ENCODE measurements at places on chromosomes 1 and 21. TPM values are rescaled to one million over a fixed set of nuclear protein-coding genes. Genes with fewer than 3 reads are reported as not detected.

Gene OR2L8
- polyA plus RNA-seq = not detected

Gene ATP5PO
- polyA plus RNA-seq = 152 TPM

Gene IL22RA1
- polyA plus RNA-seq = 0.44 TPM

Gene TRIM17
- polyA plus RNA-seq = 1.1 TPM

Gene ATPAF1
- polyA plus RNA-seq = 55.9 TPM

Gene CAMSAP2
- 2.2 TPM for polyA plus RNA-seq

Gene SPATA1
- polyA plus RNA-seq = not detected

- no peak overlapping the region for H3K4me3 ChIP-seq
- no peak overlapping the region for H3K27ac ChIP-seq
- no peaks in the 10 kb centered on the region for H3K27me3 ChIP-seq
These were observed 59.4 kb upstream of the GNG4 start for GRCh38 chr1:235709018-235709417.

GRCh38 chr1:183675381-183675780, 22.3 kb upstream of the APOBEC4 start:
- no peaks in the 10 kb centered on the region for H3K27me3 ChIP-seq
- H3K4me3 ChIP-seq = no peak overlapping the region
- H3K4me1 ChIP-seq = no peaks in the 10 kb centered on the region
- DNase-seq = no peak

GRCh38 chr1:71695821-71696220, 586.5 kb downstream of the NEGR1 start:
- H3K36me3 ChIP-seq = no peaks in the 10 kb centered on the region
- no peak overlapping the region for H3K27ac ChIP-seq
- H3K27me3 ChIP-seq = no peaks in the 10 kb centered on the region
- H3K4me3 ChIP-seq = no peak overlapping the region
- DNase-seq = no peak

DNA sequence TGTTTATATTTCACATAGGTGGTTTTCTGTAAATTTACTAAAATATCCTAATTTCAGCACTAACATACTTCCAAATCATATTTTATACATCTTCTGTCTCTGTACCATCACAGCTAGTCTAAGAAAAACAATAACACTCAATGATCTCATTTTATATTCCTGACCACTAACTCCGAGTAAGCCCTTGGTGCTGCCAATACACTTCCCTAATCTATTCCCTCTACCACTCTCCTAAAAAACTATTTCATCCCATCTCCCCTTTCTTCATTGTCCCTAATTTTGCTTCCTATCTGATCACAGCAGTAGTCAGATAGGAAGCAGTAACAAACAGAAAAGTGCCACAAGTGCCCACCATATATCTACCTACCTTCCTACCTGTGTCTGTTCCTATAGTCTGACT, 36.2 kb downstream of the ASH1L start:
- no peaks in the 10 kb centered on the region for H3K36me3 ChIP-seq
- no peak overlapping the region for H3K4me3 ChIP-seq
- H3K27me3 ChIP-seq = no peaks in the 10 kb centered on the region

DNA sequence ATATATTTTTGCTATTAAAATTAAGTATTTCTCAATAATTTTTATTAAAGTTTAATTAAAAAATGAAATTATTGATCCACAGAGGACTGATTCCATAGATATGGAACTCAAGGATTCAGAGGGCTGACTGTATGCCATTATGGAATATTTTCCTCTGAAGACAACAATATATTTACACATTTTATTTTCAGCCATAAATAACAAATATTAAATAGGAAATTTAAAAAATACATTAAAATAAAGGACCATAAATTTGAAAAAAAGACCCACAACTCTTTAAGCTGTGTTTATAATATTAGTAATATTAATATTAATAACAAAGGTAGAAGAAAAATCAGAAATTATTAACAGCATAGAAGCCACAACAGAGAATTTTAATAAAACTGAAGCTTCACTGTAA, 18.2 kb downstream of the RGS13 start:
- no peaks in the 10 kb centered on the region for H3K4me1 ChIP-seq
- H3K36me3 ChIP-seq = no peaks in the 10 kb centered on the region
- no peak for DNase-seq
- H3K4me3 ChIP-seq = no peak overlapping the region
- H3K27me3 ChIP-seq = no peaks in the 10 kb centered on the region

- peaks cover 11% of the 10 kb centered on the region for H3K4me1 ChIP-seq
- DNase-seq = no peak
- H3K27ac ChIP-seq = no peak overlapping the region
- H3K27me3 ChIP-seq = no peaks in the 10 kb centered on the region
- no peak overlapping the region for H3K4me3 ChIP-seq
- no peaks in the 10 kb centered on the region for H3K36me3 ChIP-seq
These were observed 414.0 kb downstream of the CAMTA1 start for GRCh38 chr1:7199077-7199779.

DNA sequence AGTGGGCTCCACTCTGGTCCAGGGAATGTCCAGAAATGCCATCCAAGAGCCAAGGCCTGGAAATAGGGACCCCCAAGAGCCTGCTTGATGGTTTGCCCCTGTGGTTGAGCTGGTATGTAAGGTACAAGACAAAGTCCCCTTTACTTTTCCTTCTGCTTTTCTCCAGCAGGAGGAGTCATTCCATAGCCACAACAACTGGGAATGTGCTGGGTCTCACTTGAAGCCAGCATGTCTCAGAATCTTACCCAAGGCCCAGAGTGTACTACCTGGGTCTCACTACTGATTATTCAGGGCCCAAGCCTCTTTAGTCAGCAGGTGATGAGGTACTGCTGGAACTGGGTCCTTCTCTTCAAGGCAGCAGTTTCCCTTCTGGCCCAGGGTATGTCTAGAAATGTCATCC, 62.1 kb upstream of the CD55 start:
- no peaks in the 10 kb centered on the region for H3K36me3 ChIP-seq
- no peak overlapping the region for H3K4me3 ChIP-seq
- H3K27ac ChIP-seq = no peak overlapping the region
- no peaks in the 10 kb centered on the region for H3K4me1 ChIP-seq

DNA sequence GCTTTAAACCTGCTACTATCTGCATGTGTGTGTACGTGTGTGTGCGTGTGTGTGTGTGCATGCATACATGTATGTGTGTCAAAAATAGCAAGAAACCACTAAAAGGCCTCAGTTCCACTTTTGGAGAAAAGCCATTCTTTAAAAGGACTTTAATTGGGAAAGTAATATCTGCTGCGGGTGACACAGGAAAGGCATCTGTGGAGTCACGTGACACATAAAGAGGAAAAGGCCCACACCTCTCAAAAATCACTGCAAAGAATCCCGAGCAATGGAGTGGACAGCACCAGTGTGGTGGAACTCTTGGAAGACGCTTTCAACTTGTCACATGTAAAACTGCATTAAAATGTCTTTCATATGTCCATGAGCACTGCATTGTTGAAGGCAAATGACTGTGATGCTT, 63.6 kb downstream of the DSCAM start:
- H3K4me3 ChIP-seq = no peak overlapping the region
- 0 out of 2 replicates have a peak overlapping the region, but pooled peaks have one; percentile 7 for H3K27ac ChIP-seq
- H3K4me1 ChIP-seq = peaks cover 7% of the 10 kb centered on the region
- no peaks in the 10 kb centered on the region for H3K36me3 ChIP-seq
- H3K27me3 ChIP-seq = no peaks in the 10 kb centered on the region
- no peak for DNase-seq

GRCh38 chr1:5888606-5889211, 103.5 kb downstream of the NPHP4 start:
- no peaks in the 10 kb centered on the region for H3K27me3 ChIP-seq
- no peaks in the 10 kb centered on the region for H3K4me1 ChIP-seq
- H3K4me3 ChIP-seq = no peak overlapping the region
- no peak overlapping the region for H3K27ac ChIP-seq
- no peaks in the 10 kb centered on the region for H3K36me3 ChIP-seq

All from H1 (cell line).